ENCODE measurements at places on chromosomes 11 and 22.

- no peak for DNase-seq
Observed at GRCh38 chr11:120512739-120513435, 1.3 kb downstream of the GRIK4 start.

DNA sequence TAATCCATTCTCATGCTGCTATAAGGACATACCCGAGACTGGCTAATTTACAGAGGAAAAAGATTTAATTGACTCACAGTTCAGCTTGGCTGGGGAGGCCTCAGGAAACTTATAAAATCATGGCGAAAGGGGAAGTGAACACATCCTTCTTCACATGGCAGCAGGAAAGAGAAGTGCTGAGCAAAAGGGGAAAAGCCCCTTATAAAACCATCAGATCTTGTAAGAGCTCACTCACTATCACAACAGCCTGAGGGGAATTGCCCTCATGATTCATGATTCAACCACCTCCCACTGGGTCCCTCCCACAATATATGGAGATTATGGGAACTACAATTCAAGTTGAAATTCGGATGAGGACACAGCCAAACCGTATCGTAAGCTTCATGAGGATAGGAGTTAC is 3.8 kb upstream of the CYB5R2 start:
- no peak for DNase-seq

DNA sequence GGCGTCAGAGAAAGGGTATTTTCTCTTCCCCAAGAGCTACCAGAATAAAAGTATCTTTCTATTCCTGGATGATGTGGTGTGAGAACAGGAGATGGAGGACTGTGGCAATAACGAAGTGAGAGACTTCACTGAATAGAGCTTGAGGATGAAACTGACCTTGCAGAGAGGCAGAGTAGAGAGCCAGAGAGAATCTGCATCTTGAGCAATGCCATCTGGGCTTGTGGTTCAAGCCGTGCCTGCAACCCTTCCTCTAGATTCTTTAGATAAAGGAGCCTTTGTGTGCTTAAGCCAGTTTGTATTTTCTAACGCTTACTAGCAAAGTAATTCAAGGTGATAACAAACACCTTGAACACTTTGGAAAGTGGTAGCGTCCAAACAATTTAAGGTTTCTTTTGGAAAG is 2.2 kb downstream of the ME3 start:
- DNase-seq, result peak; percentile 18

- DNase-seq, result no peak
Observed at GRCh38 chr11:85947431-85948272, 92.5 kb downstream of the CCDC83 start.

DNA sequence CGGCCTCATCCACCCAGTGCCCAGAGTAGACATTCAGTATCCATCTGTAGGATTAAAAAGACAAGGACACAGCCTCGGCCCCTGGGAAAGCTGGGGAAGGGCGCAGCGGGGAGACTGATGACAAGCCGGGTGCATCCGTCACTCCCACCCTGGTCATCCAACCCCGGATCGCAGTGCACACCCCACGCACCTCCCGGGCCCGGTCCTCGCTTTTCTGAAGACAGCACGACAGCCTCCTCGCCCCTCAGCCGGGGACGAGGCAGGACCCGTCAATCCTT is 1.1 kb downstream of the FCHSD2 start:
- DNase-seq, result no peak

GRCh38 chr11:21411104-21411503 is 741.7 kb downstream of the NELL1 start:
- DNase-seq, result peak; percentile 4

DNA sequence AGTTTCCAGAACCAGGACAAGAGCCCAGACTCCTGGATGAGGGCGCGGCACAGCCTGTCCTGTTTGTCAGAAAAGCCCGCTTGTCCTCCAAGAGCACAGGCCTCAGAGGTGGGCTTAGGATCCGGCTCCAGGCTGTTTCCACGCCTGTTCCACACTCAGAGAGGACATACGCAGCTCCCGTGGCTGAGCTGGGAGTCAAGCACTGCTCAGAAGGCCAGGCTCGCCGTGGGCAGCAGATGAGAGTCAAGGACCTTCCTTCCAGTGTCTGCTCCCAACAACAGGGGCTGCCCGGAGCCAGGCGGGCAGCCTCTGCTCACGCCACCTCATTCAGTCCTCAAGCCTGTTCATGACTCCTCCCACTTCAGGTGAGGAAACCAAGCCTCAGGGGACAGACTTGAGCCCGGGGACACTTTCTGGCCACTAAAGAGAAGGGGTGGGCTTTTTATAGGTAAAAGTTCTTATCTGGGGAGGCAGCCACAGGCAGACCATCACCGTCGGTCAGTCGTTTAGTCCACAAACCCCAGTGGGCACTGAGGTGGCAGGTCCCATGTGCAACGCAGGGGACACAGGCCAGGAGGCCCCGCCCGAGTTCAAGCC is 3.8 kb downstream of the CYB5R3 start:
- DNase-seq, result no peak

DNA sequence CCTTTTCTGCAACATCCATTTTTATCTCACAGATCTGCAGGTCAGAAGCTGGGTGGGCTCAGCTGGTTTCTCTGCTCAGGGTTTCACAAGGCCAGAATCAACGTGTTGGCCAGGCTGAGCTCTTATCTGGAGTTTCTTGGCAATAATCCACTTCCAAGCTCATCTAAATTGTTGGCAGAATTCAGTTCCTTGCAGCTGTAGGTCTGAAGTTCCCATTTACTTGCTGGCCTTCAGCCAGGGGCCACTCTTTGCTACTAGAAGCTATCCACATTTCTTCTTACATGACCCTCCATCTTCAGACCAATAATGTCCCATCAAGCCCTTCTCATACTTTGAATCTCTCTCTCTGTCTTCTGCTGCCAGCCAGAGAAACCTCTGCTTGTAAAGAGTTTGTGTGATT is 103.5 kb downstream of the WNT11 start:
- DNase-seq, result no peak

GRCh38 chr11:12159351-12160099 is 49.1 kb downstream of the MICAL2 start:
- DNase-seq, result no peak

DNA sequence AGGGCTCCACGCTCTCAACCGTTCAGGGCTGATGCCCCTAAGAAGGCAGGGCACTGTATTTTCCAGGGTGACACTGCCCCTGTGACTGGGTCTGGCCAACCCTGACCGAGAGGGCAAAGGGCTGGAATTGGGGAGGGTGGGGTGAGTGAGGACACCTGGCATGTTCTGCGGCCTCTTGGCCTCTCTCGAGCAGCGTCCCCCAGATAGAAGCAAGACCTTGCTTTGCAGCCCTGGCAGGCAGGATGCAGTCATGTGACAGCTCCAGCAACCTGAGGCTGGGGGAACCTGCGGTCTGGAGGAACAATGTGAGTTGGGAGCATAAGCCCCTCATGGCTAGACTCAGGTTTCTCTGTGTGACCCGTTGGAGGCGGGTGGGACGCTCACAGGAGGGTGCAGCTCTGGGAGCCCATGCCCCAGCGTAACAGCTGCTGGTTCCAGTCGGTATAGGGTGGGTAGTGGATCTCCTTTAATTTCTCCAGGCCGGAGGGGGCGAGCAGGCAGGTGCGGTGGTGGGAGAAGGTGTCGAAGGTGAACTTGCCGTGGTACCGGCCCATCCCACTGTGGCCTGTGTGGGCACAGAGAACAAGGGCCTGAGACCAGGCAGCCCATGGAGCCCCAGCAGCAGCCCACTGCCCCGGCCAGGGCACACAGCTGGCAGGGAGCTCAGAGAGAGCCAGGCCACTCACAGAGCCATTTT is 11.4 kb downstream of the ALDH3B2 start:
- no peak for DNase-seq

- no peak for DNase-seq
Observed at GRCh38 chr11:112401036-112401769, 140.5 kb upstream of the PLET1 start.

DNA sequence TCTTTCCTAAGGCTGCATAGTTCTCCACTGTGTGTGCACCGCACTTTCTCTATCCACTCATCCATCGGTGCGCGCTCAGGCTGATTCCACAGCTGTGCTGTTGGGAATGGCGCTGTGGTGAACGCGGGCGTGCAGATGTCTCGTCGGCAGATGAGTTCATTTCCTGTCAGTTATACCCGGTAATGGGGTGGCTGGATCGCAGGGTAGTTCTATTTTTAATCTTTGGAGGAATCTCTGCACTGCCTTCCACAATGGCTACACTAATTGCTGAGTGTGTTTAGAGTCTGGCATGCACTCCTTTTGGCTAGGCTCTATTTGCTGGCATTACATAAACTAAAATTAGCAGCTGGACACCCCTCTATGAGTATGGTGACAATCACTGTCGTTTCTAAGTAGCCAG is 27.9 kb upstream of the KRTAP5-7 start:
- no peak for DNase-seq

DNA sequence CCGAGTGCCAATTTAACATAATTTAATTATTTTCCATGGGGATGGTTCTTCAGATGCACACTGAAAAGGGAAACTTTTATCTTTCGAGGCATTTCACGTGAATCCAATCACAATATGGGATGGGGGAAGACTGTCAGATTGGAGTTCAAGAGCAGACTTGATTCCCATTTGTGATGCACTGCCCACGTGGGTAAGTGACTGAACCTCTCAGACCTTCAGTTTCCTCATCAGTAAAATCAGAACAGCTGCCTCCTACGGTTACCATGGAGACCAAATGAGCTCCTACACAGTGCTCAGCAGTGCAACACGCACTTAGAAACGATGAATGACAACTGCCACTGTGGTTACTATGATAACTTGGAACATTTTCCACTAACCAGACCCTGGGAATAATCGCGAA is 21.7 kb downstream of the KIAA0930 start:
- peak; percentile 2 for DNase-seq

DNA sequence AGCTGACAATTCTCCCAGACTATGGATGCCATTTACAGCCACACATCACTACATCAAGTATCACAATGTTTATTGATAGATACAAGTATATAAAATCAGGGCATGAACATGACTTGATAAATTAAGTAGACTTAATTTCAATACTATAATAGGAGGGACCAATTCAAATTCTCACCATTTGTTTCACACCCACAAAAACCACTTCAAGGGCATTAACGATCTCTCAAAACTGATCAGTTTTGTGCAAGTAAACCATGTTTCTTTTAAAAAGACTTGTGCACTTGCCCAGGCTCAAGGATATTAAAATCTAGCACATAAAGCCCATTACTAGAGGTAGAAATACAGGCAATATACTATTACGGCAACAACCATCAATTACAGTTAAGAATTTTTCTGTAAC is 11.7 kb downstream of the EIF4G2 start:
- DNase-seq, result no peak

- no peak for DNase-seq
Observed at GRCh38 chr11:115226556-115226955, 277.7 kb downstream of the CADM1 start.

DNA sequence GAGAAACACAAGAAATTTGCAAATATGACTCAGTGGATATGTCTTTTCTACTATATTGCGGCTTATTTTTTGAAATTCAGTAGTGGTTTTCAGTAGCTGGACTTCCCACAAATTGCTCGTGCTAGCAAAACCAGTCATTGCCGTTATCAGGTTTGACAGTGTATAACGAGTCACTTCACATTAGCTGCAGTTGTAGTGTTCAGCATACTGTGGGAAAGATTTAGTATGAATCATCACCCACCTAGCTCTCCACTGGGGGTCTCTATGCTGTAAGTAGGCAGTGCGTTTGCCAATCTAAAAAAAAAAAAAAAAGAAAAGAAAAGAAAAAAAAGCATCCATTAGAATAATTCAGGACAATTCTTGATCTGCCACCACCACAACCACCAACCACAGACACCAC is 1318.9 kb downstream of the LRRC4C start:
- no peak for DNase-seq

DNA sequence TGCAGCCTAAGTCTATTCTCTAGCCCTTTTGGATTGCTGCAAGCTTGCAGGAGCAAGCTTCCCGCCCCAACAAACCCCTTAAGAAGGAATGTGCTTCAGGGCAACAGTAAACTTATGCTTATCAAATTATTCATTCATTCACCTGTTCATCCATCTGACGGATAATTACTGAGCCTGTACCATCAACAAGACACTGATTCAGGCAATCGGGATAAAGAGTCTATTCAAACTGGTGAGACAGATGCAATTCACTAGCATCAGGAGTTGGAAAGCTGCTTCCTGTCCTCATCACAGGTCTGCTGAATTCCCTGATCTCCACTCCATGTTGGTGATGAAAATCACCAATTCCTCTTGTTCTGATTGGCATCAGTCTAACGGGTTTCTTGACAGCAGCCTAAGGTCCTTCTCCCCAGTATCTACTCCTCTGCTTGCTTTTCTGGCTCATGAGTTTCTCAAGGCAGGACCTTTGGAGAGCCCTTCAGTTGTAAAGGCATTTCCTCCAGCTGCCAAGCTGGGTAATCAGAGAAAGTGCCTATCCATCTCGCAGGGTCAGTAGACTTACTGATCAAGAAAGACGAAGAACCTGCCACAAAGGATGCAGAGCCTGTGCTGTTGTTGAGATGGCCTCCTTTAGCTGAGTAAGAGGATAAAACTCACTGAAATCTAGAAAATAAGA is 429.0 kb upstream of the SYN3 start:
- DNase-seq, result no peak

- no peak for DNase-seq
Observed at GRCh38 chr11:57972013-57972367, 51.7 kb upstream of the OR9Q1 start.

DNA sequence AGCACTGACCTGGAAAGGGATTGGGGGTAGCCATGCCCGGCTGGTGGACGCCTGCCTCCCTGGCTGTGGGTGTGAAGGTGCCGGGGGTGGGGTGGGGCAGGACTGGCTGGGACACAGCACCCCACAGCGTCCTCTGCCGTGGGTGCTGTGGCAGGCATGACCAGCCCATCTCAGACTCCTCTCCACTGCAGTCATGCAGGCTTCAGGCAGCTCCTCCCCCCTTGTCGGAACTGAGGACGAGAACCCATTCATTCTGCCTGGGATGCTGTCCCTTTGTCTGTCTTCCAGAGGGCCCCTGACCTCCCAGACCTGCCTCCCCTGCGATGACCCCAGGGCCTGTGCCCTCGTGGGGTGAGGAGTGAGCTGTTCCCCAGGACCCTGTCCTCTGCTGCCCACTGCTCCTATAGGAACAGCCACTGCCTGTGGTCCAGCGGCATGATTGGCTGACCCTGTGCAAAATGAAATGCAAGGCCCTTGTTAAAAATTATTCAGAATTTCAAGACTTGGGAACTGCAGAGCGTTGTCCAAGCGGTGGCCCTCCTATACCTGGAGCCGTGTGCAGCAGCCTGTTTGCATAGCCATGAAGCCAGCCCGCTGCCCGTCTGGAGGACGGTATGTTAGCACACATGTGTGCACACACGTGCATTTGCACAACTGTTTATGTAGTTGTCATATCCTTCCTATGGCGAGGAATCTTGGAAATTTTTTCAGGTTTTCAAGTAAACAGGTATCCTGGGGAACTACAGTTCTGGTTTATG is 1122.3 kb downstream of the BRD1 start:
- no peak for DNase-seq

- DNase-seq, result no peak
Observed at GRCh38 chr22:43428005-43428485, 16.2 kb downstream of the MPPED1 start.

Data from NCI-H510A treated with DMSO at 0.1 percent for 48 hours (cell line).